ENCODE measurements at places on chromosomes 11 and 22. TPM values are rescaled to one million over a fixed set of nuclear protein-coding genes. Genes with fewer than 3 reads are reported as not detected.
A peak's percentile ranks its signal among the peaks of the same experiment; 100 is the strongest.

- no peak overlapping the region for H3K27ac ChIP-seq
- no peak overlapping the region for H3K4me3 ChIP-seq
- H3K4me1 ChIP-seq: peaks cover 40% of the 10 kb centered on the region
Observed at GRCh38 chr11:122853971-122854446, 15.7 kb downstream of the CRTAM start.

GRCh38 chr11:29211202-29211601, 805.6 kb downstream of the KCNA4 start:
- no peaks in the 10 kb centered on the region for H3K36me3 ChIP-seq
- no peak overlapping the region for H3K4me3 ChIP-seq
- no peaks in the 10 kb centered on the region for H3K27me3 ChIP-seq
- DNase-seq: no peak

DNA sequence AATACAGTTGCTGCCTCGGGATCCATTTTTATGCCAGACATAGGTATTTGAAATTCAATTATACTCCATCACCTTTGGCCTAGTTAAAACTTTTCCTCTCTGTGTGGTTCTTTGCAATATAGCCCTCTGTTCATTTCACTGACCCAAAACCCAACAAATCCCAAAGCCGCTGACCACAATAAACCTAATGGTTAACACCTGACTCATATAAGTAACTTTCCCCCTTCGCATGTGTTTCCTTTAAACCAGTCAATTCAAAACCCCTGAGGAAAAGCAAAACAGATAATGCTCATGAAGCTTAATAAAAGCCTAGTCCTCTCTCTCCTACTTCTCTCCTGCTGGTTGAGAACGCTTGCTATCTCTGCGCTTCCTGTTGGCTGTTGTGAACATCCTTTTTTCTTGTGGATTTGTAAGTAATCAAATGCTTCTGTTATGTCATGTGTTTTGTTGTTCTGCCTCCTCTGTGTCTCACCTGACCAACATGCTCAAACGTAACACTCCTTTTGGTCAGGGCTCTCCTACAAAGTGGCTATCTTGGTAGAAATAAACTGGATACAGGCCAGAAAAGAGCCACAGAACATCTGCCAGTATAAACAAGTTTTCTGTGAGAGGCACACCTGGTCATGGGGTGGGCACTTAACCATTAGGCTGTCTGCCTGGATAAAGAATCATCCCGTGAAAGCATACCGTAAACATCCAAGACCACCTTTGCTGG, 652.6 kb downstream of the METTL15 start:
- no peaks in the 10 kb centered on the region for H3K4me1 ChIP-seq
- no peak overlapping the region for H3K27ac ChIP-seq
- H3K4me3 ChIP-seq: no peak overlapping the region
- DNase-seq: no peak
- H3K36me3 ChIP-seq: no peaks in the 10 kb centered on the region
- H3K27me3 ChIP-seq: no peaks in the 10 kb centered on the region

- peaks cover 4% of the 10 kb centered on the region for H3K4me1 ChIP-seq
- H3K36me3 ChIP-seq: no peaks in the 10 kb centered on the region
- H3K27ac ChIP-seq: no peak overlapping the region
- no peaks in the 10 kb centered on the region for H3K27me3 ChIP-seq
- no peak overlapping the region for H3K4me3 ChIP-seq
- no peak for DNase-seq
Observed at GRCh38 chr22:50702821-50703725, 30.4 kb downstream of the SHANK3 start.

DNA sequence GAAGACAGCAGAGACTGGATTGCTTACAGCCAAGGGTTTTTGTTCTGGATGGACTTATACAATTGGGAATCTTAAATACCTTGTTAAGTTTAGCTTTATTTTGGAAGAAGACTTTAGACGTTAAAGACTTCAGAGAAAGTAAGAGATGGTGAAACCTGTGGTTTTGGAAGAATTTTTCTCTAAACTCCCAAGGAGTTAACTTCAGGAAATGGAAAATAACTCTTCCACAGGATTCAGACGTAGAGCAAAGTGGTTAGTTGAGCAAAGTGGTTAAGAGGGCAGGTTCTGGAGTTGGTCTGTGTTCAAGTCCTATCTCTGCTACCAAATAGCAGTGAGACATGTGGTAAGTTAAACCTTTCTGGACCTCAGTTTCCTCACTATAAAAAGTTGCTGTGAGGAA, 12.8 kb downstream of the PITPNB start:
- no peak overlapping the region for H3K4me3 ChIP-seq
- H3K27me3 ChIP-seq: no peaks in the 10 kb centered on the region
- DNase-seq: no peak
- H3K36me3 ChIP-seq: peaks cover 68% of the 10 kb centered on the region
- H3K4me1 ChIP-seq: no peaks in the 10 kb centered on the region

DNA sequence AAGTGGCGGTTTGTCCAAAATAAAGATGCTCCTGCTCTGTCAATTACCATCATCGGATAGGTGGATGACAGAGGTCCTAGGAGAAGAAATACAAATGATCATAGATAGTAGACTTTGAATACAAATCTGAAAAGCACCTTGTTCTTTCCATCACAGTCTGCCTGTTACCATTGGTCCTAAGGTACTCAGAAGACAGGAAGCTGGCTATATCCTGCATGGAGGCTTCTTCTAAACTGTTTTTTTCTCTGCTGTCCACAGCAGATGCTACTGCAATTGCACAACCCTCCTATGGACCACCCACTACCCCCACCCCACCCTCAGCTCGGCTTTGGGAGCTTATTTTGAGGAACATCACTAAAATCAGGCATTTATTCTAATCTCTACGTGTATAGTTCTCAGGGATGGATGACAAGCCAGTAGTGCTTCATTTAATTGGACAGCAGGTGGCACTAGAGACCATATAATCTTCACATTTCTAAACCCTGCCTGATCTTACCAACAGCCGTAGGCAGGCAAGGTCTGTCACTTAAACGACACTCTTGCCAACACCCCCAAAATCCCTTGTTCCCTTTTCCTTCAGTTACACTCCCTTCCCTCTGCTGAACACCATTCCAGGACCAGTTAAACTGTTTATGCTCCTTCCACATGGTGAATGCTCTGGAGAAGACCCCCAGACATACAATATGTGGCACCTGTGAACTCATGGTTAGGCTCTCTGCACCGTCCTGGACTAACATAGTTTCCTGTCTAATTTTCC, 6.6 kb upstream of the PTS start:
- H3K27me3 ChIP-seq: no peaks in the 10 kb centered on the region
- H3K36me3 ChIP-seq: no peaks in the 10 kb centered on the region
- peaks cover 27% of the 10 kb centered on the region for H3K4me1 ChIP-seq
- no peak overlapping the region for H3K27ac ChIP-seq
- H3K4me3 ChIP-seq: no peak overlapping the region
- DNase-seq: peak; percentile 90

DNA sequence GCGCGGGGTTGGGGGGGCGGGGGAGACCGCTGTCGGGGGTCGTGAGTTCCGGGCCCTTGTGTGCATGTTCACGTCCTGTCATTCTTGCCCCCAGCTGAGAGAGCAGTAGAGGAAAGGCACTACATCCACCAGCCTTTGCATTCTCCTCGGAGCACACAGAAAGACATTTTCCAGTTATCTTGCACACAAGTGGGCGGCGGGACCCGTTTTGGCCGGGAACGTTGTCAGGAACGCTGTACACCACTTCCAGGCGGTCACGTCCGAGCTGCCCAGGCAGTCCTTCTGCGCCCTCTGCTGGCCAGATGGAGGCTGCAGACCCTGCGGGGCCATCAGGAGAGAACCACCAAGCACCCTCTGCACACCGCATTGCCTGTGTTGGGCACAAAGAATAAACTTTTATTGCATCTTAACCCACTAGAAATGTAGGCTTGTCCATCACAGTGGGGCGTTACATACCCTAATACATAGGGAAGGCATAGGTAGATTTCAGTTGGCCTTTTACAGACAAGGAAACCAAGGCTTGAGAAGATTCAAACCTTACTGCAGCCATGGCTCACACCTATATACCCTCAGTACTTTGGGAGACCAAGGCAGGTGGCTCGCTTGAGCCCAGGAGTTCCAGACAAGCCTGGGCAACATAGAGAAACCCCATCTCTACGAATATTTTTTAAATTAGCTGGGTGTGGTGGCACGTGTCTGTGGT, 2.8 kb upstream of the CDKN1C start:
- no peak overlapping the region for H3K27ac ChIP-seq
- H3K27me3 ChIP-seq: peaks cover 12% of the 10 kb centered on the region
- H3K4me1 ChIP-seq: peaks cover 19% of the 10 kb centered on the region
- no peak overlapping the region for H3K4me3 ChIP-seq

DNA sequence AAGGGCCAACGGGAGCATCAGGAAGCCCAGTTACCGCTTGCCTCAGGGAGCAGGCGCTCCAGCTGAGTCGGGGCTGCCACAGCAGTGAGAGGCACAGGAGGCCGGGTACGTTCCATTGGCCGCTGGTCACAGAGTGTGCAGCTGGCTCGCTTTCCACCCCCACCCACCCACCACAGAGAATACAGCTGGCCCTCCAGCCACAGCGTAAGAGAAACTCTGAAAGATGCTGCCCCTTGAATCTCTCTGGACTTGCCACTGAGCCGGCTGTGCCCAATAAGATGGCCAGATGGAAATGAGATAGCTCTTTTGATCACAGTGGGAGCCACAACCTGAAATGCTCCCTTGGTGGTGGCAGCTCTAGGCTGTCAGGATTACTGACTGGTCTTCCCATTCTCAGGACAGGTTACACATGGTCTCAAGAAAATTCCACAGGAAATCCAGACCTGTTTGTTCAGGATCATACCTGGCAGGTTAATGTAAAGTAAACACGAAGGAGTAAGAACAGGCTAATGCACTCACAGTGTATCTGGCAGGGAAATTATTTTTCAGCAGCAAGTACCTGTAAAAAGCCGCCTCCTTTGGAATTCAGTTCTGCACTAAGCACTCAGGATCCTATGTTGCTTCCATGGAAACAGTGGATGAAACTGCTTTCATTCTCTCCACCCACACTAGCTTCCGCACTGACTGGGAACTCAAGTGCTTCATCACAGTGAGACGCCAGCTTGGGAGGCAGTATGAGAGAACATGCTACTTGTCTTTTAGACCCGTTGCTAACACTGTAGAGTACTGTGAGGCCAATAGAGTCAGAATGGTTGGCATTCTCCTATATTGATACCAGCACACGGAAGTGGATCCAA, 16.5 kb downstream of the SIAE start:
- no peaks in the 10 kb centered on the region for H3K27me3 ChIP-seq
- peaks cover 19% of the 10 kb centered on the region for H3K4me1 ChIP-seq
- H3K36me3 ChIP-seq: no peaks in the 10 kb centered on the region
- no peak overlapping the region for H3K4me3 ChIP-seq
- DNase-seq: peak; percentile 65

DNA sequence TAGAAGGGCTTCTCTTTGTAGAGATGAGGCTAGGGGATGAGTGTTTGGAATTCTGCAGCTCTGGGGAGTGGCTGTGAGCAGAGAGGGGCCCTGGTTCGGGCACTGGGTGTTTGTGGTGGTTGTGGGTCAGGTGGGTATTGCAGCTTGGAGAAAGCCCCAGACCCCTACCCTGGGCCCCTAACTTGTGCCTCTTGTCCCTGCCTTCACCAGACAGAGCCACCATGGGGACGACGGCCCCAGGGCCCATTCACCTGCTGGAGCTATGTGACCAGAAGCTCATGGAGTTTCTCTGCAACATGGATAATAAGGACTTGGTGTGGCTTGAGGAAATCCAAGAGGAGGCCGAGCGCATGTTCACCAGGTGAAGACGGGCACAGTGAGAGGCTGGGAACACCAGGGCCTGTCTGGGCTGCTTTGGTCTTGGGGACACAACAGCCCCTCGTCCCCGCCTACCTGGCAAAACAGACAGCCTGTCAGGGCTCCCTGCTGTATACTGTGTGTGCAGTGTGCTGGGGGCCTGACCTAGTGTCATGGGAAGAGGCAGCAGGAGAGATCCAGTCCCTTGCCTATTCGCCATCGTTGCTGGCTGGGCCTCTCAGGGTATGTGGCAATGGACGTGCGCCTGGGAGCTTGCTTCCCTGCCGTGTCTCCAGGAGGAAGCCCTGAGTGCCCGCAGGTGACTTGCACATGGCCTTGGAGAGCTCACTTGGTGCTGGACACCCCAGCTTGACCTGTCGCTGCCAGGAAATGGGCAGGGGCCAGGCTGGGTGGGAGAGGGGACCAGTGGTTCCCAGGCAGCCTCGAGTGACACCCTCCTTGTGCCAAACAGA, 4.3 kb downstream of the INCENP start:
- no peaks in the 10 kb centered on the region for H3K27me3 ChIP-seq
- H3K36me3 ChIP-seq: peaks cover 70% of the 10 kb centered on the region
- H3K4me1 ChIP-seq: peaks cover 10% of the 10 kb centered on the region
- DNase-seq: no peak
- H3K4me3 ChIP-seq: no peak overlapping the region

KRTAP5-8 gene
- not detected for total RNA-seq

TBX1 gene
- 4.7 TPM for total RNA-seq

BAD gene
- 62.2 TPM for total RNA-seq

ARHGAP42 gene
- total RNA-seq: 8.3 TPM

All from A673 (cell line).